ENCODE measurements at places on chromosomes 6 and 20. TPM values are rescaled to one million over a fixed set of nuclear protein-coding genes. Genes with fewer than 3 reads are reported as not detected.

- peaks cover 19% of the 10 kb centered on the region for H3K4me1 ChIP-seq
- H3K4me3 ChIP-seq, result no peak overlapping the region
- H3K27me3 ChIP-seq, result no peaks in the 10 kb centered on the region
- peak; percentile 39 for DNase-seq
- H3K36me3 ChIP-seq, result no peaks in the 10 kb centered on the region
These were observed 311.0 kb downstream of the LRFN2 start for GRCh38 chr6:40276141-40276540.

GRCh38 chr6:167576828-167577503, 249.7 kb upstream of the AFDN start:
- peaks cover 6% of the 10 kb centered on the region for H3K4me1 ChIP-seq
- H3K27me3 ChIP-seq, result no peaks in the 10 kb centered on the region
- H3K27ac ChIP-seq, result no peak overlapping the region
- H3K4me3 ChIP-seq, result no peak overlapping the region
- DNase-seq, result no peak
- no peaks in the 10 kb centered on the region for H3K36me3 ChIP-seq

- peak; percentile 69 for DNase-seq
- peaks cover 34% of the 10 kb centered on the region for H3K4me1 ChIP-seq
- peak overlapping the region; percentile 63 for H3K27ac ChIP-seq
- no peaks in the 10 kb centered on the region for H3K36me3 ChIP-seq
- H3K27me3 ChIP-seq, result no peaks in the 10 kb centered on the region
- no peak overlapping the region for H3K4me3 ChIP-seq
These were observed 6.3 kb downstream of the OSER1 start for GRCh38 chr20:44204156-44204831.

GRCh38 chr6:1326535-1327121, 14.7 kb downstream of the FOXQ1 start:
- no peaks in the 10 kb centered on the region for H3K36me3 ChIP-seq
- H3K4me1 ChIP-seq, result peaks cover 10% of the 10 kb centered on the region
- no peak overlapping the region for H3K4me3 ChIP-seq

- H3K27ac ChIP-seq, result no peak overlapping the region
- H3K4me3 ChIP-seq, result no peak overlapping the region
- H3K4me1 ChIP-seq, result no peaks in the 10 kb centered on the region
- no peaks in the 10 kb centered on the region for H3K36me3 ChIP-seq
- peak; percentile 52 for DNase-seq
These were observed 107.3 kb upstream of the SNX9 start for GRCh38 chr6:157715728-157716164.

- H3K4me1 ChIP-seq, result no peaks in the 10 kb centered on the region
- no peaks in the 10 kb centered on the region for H3K36me3 ChIP-seq
These were observed 69.5 kb downstream of the TTLL2 start for GRCh38 chr6:167394339-167394738.

- H3K27me3 ChIP-seq, result no peaks in the 10 kb centered on the region
- no peak overlapping the region for H3K27ac ChIP-seq
- H3K36me3 ChIP-seq, result no peaks in the 10 kb centered on the region
- peaks cover 3% of the 10 kb centered on the region for H3K4me1 ChIP-seq
- H3K4me3 ChIP-seq, result no peak overlapping the region
- peak; percentile 31 for DNase-seq
These were observed 27.1 kb downstream of the MRPL14 start for GRCh38 chr6:44100088-44100550.

- DNase-seq, result no peak
- H3K4me1 ChIP-seq, result peaks cover 34% of the 10 kb centered on the region
- peaks cover 6% of the 10 kb centered on the region for H3K27me3 ChIP-seq
- H3K4me3 ChIP-seq, result peak overlapping the region; percentile 13
These were observed 687 bp upstream of the HTR1B start for GRCh38 chr6:77463861-77464494.

DNA sequence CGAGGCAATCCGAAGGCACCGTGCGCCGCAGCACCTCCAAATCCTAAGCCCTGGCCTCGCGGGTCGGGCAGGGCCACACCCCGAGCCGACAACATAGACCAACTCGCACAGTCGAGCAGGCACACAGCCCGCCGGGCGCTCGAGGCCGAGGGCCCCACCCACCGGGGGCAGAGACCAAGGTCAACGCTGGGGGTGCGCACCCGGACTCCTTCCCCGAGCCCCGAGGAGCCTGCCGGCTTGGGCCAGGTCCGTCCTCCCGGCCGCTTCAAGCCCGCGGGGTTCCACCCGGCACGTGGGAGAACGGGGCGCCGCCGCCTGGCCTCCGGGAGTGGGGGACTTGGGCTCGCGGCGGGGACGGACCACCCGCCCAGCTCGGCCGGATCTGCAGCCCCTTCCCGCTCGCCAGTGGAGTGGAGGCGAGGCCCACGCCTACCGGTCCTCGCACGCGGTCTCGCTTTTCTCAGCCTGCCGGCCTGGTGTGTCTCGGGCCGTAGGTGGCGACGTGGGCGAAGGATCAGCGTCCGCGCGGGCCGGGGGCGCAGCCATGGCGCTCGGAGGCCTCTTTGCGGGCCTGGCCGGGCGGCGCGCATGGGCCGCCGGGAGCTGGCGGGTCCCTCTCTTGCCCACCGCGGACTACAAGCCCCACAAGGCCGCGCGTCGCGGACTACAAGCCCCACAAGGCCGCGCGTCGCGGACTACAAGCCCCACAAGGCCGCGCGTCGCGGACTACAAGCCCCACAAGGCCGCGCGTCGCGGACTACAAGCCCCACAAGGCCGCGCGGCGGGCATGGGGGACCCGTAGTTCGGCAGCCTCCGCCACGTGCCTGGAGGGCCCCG, at the start of gene UCKL1:
TSS of gene UCKL1 (minus strand) at position 590 of the 837 bp plus-strand sequence. CDS start at position 546, 44 bp downstream.
- H3K36me3 ChIP-seq, result peaks cover 3% of the 10 kb centered on the region
- no peaks in the 10 kb centered on the region for H3K27me3 ChIP-seq

DNA sequence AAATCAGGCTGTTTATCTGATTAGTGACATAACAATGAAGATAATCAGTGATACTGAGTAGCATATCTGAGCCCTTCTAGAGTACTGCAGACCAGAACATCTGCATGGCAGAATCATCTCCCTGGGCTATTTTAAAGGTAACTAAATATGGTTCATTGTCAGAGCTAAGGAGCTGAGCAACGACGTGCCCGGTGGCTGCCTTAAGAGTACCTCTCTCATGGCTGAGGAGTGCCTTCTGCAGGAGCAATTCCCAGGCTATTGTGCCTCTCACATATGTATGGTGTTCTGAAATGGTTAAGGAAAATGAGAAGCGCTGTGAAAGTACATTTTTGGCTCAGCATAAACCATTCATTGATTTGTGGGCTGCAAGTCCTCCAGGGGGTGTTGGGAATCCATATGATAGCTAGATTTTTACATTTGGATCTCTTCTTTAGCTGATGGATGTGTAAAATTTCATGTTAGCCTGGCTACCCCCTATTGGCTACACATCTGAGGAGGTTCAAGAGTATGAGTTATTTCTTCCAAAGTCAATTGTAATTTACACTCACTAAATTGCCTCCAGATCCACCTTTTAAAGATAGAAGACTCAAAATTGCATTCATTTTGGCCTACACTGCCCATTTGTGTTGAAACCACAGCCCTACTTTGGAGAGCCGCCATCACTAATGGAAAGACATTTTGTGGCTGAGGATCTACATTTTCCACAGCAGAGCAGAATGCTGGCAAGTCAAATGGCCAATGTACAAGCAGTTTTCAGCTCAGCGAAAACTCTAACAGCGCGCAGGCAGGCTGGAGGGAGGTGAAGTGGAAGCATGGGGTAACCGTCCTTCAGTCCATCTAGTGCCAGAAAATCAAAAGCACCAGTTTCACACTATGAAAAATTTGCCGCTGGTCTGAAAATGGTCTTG, 198.0 kb downstream of the SIM1 start:
- no peak overlapping the region for H3K27ac ChIP-seq
- H3K4me1 ChIP-seq, result no peaks in the 10 kb centered on the region
- H3K4me3 ChIP-seq, result no peak overlapping the region
- H3K36me3 ChIP-seq, result no peaks in the 10 kb centered on the region

- H3K36me3 ChIP-seq, result no peaks in the 10 kb centered on the region
- no peaks in the 10 kb centered on the region for H3K4me1 ChIP-seq
- no peak for DNase-seq
- H3K27me3 ChIP-seq, result no peaks in the 10 kb centered on the region
- no peak overlapping the region for H3K27ac ChIP-seq
- H3K4me3 ChIP-seq, result no peak overlapping the region
These were observed 186.1 kb downstream of the LAMA2 start for GRCh38 chr6:129069006-129069405.

GRCh38 chr6:16446273-16446672, 207.9 kb downstream of the GMPR start:
- no peaks in the 10 kb centered on the region for H3K36me3 ChIP-seq
- H3K27me3 ChIP-seq, result no peaks in the 10 kb centered on the region
- H3K4me1 ChIP-seq, result no peaks in the 10 kb centered on the region

DNA sequence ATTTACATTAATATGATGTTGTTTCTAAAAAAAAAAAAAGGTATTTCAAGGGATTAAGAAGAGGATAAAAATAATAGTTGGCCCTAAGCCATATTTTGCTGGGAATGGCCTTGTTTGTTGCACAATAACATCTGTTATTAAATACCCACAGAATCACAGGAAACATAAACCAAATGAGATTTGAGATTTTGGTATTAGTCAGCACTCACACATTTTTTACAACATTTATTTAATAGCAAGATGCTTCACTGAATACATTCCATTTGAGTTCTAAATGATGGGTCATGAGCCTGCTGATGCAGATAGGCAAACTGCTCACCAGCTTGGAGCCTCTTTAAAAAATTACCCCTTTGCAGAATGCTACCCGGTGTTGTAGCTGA, 92.9 kb upstream of the ENPP5 start:
- peaks cover 4% of the 10 kb centered on the region for H3K4me1 ChIP-seq
- no peak overlapping the region for H3K4me3 ChIP-seq
- no peak for DNase-seq
- no peaks in the 10 kb centered on the region for H3K36me3 ChIP-seq
- no peak overlapping the region for H3K27ac ChIP-seq
- no peaks in the 10 kb centered on the region for H3K27me3 ChIP-seq

DNA sequence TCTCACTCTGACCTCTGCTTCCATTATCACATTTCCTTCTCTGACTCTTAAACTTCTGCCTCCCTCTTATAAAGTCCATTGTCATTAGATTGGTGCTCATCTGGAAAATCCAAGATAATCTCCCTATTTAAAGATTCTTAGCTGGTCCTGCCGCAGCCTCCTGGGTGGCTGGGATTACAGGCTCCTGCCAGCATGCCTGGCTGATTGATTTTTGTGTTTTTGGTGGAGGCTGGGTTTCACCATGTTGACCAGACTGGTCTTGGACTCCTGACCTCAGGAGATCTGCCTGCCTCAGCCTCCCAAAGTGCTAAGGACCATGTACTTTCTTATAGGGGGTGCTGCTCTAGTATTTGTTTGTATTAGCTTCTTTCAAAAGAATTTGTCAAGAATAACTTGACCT, 5.3 kb upstream of the RPF2 start:
- no peaks in the 10 kb centered on the region for H3K4me1 ChIP-seq
- H3K36me3 ChIP-seq, result no peaks in the 10 kb centered on the region
- H3K27me3 ChIP-seq, result no peaks in the 10 kb centered on the region
- H3K4me3 ChIP-seq, result no peak overlapping the region
- H3K27ac ChIP-seq, result no peak overlapping the region

- H3K27ac ChIP-seq, result no peak overlapping the region
- no peak overlapping the region for H3K4me3 ChIP-seq
- no peaks in the 10 kb centered on the region for H3K4me1 ChIP-seq
- no peaks in the 10 kb centered on the region for H3K36me3 ChIP-seq
These were observed 48.7 kb upstream of the IL20RA start for GRCh38 chr6:137093183-137094069.

GLP1R gene
- 5.7 TPM for total RNA-seq

WFDC6 gene
- total RNA-seq, result not detected

SAMD10 gene
- total RNA-seq, result 3.6 TPM

MANEA gene
- total RNA-seq, result 2.6 TPM

NKAPL gene
- total RNA-seq, result 0.52 TPM

SLC4A11 gene
- 0.52 TPM for total RNA-seq

RIPK1 gene
- 11.4 TPM for total RNA-seq

SYTL3 gene
- 1.8 TPM for total RNA-seq

COX4I2 gene
- total RNA-seq, result not detected

SLC22A2 gene
- total RNA-seq, result not detected

CDSN gene
- not detected for total RNA-seq

ASXL1 gene
- total RNA-seq, result 57.9 TPM

SLC16A10 gene
- 59.4 TPM for total RNA-seq

Data from body of pancreas (tissue), 4 donors.